ENCODE measurements at places on chromosomes 3 and 15. TPM values are rescaled to one million over a fixed set of nuclear protein-coding genes. Genes with fewer than 3 reads are reported as not detected.

Gene FSD2
- total RNA-seq, result 0.05 TPM

Gene LMAN1L
- 219 TPM for total RNA-seq

Gene UBA3
- 45.5 TPM for total RNA-seq

GRCh38 chr3:9721015-9721699 is 10.4 kb upstream of the BRPF1 start:
- no peak overlapping the region for H3K27ac ChIP-seq
- H3K36me3 ChIP-seq, result no peaks in the 10 kb centered on the region
- DNase-seq, result no peak
- H3K27me3 ChIP-seq, result no peaks in the 10 kb centered on the region

DNA sequence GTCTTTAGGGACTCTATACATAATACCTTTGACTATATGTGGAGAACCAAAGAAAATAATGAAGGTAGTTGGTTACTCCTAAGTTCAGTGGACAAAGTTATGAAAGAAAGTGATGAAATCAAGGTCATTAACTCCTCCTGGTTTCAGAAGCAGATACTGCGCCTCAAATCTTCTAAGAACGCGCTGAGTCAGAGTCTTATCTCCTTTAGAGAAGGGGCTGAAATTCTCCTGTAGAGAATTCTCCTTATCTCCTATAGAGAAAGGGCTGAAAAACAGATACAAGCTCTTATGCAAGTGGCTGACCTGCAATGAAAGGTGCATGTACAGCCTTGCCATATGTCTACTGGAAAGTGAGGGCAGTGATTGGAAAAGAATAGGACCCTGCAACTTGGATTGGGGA is 824.2 kb downstream of the NSUN3 start:
- H3K36me3 ChIP-seq, result no peaks in the 10 kb centered on the region
- H3K27ac ChIP-seq, result no peak overlapping the region
- no peak overlapping the region for H3K4me3 ChIP-seq

- H3K27ac ChIP-seq, result no peak overlapping the region
- no peaks in the 10 kb centered on the region for H3K4me1 ChIP-seq
- DNase-seq, result peak; percentile 70
Measured at GRCh38 chr3:100590114-100590839, 19.1 kb upstream of the ADGRG7 start.

- no peak for DNase-seq
- no peaks in the 10 kb centered on the region for H3K4me1 ChIP-seq
- H3K36me3 ChIP-seq, result no peaks in the 10 kb centered on the region
- no peak overlapping the region for H3K27ac ChIP-seq
Measured at GRCh38 chr3:161028555-161029153, 76.5 kb downstream of the B3GALNT1 start.

DNA sequence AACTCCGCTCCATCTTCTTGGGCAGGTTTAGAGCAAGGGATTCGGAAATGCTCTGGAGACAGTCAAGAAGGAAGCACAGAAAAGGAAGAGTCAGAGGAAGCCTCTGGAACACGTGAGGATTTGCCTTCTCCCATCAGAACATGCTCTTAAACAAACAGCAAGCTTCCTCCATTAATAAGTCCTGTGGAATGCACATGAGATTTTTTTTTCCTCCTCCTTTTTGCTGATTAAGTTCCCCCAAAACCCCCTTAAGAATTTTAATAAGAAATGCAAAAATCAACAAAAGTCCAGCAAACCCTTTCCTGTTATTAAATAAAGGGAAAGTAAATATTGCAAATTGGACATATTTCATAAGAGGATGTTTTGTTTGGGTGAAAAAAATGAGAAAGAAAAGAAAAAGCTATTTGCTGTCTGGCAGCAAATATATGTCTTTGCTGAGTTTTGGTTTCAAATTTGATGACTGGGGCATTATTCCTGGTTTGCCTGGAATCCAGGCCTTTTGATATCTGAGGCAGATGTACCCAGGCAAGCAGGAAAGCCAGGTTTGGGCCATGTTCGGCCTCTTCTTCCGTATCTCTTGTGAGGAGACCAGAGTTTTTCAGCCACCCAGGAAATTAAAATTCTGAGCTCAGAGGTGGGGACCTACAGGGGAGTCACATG is 7.9 kb upstream of the TSEN2 start:
- no peak for DNase-seq
- H3K27ac ChIP-seq, result no peak overlapping the region
- H3K4me1 ChIP-seq, result no peaks in the 10 kb centered on the region
- H3K27me3 ChIP-seq, result no peaks in the 10 kb centered on the region
- H3K36me3 ChIP-seq, result no peaks in the 10 kb centered on the region
- H3K4me3 ChIP-seq, result no peak overlapping the region

DNA sequence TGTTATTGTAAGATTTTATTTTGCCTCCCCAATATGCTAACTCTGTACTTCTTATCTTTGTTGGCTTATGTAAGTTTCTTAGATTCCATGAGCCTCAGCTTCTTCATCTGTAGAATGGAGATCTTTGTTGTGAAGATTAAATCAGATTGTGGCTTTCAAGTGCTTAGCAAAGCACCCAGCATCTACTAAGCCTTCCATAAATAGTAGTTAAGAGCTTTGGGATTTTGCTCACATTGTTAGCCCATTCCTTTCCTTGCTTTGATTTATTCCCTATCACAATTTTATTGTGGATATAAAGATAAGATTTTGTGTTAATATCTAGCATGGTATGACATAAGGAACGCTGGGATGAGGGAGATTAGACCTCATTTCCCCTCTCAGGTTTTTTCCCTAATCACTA is 501.4 kb downstream of the PYDC2 start:
- H3K4me3 ChIP-seq, result no peak overlapping the region

GRCh38 chr3:132456136-132456535 is 38.8 kb downstream of the DNAJC13 start:
- no peaks in the 10 kb centered on the region for H3K4me1 ChIP-seq
- DNase-seq, result no peak
- no peak overlapping the region for H3K4me3 ChIP-seq
- H3K36me3 ChIP-seq, result no peaks in the 10 kb centered on the region
- H3K27ac ChIP-seq, result no peak overlapping the region

GRCh38 chr15:97837896-97838295 is 122.6 kb upstream of the ARRDC4 start:
- H3K27ac ChIP-seq, result no peak overlapping the region
- H3K4me3 ChIP-seq, result no peak overlapping the region
- no peaks in the 10 kb centered on the region for H3K36me3 ChIP-seq
- no peaks in the 10 kb centered on the region for H3K4me1 ChIP-seq

DNA sequence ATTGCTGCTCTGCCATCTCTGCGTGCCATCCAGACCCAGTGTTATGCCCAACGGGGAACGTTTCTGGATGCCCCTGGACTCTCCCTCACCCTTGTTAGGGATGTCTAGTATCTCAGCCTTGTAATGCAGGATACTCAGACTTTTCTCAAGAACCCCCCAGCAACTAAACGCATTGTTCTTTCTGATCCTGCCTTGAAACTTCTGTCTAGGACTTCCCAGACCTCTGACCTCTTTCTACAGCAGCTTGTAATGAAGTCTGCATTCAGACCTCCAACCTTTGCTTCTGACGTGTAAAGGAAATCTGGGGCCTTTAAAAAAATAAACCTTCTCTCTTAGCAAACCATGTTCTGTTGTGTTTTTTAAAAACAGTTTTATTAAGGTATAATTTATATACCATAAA is 139.5 kb downstream of the KCNAB1 start:
- no peaks in the 10 kb centered on the region for H3K4me1 ChIP-seq
- H3K4me3 ChIP-seq, result no peak overlapping the region
- DNase-seq, result no peak
- H3K27ac ChIP-seq, result no peak overlapping the region

DNA sequence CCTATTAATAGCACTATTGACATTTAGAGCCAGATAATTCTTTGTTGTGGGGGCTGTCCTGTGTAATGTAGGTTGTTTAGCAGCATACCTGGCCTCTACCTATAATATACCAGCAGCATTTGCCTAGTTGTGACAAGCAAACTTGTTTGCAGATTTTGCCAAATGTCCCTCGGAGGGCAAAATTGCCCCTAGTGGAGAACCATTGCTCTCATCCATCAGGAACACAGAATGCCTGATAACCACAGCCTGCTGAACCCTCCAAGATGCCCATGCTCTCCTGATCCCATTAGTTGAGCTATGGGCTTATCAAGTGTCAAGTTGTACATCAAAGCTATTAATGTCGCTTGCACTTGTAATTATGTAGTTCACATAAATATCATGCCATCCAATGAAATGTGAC is 15.0 kb upstream of the KBTBD8 start:
- no peak for DNase-seq
- H3K27ac ChIP-seq, result no peak overlapping the region
- H3K36me3 ChIP-seq, result no peaks in the 10 kb centered on the region

- H3K27ac ChIP-seq, result no peak overlapping the region
- H3K4me3 ChIP-seq, result no peak overlapping the region
- no peaks in the 10 kb centered on the region for H3K4me1 ChIP-seq
- H3K27me3 ChIP-seq, result no peaks in the 10 kb centered on the region
- H3K36me3 ChIP-seq, result no peaks in the 10 kb centered on the region
- no peak for DNase-seq
Measured at GRCh38 chr3:9133656-9134055, 115.8 kb downstream of the SRGAP3 start.

DNA sequence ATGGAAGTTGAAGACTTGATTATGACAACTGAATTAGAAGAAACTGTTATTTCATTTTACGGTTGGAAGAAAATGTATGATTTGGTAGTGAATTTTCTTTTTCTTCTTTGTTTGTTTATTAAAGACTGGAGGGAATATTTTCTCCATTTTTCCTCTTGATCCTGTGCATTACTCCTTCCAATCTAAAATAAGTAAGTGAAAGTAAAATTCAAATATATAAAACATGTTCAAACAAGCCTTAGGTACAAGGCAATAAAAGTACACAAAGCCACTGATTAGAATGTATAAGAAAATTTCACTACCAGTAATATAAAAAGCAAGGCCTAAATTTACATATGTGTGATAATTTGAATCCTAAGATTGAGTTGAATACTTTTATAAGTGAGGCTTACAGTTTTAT is 181.2 kb upstream of the MME start:
- H3K27ac ChIP-seq, result no peak overlapping the region
- no peak overlapping the region for H3K4me3 ChIP-seq
- no peaks in the 10 kb centered on the region for H3K27me3 ChIP-seq
- no peak for DNase-seq
- H3K4me1 ChIP-seq, result no peaks in the 10 kb centered on the region
- no peaks in the 10 kb centered on the region for H3K36me3 ChIP-seq

GRCh38 chr15:60745469-60746061 is 266.6 kb upstream of the ICE2 start:
- H3K4me1 ChIP-seq, result no peaks in the 10 kb centered on the region
- H3K4me3 ChIP-seq, result no peak overlapping the region
- H3K27me3 ChIP-seq, result no peaks in the 10 kb centered on the region
- H3K27ac ChIP-seq, result no peak overlapping the region
- no peaks in the 10 kb centered on the region for H3K36me3 ChIP-seq

GRCh38 chr3:65101450-65101849 is 413.6 kb upstream of the ADAMTS9 start:
- no peak for DNase-seq
- no peaks in the 10 kb centered on the region for H3K27me3 ChIP-seq
- no peak overlapping the region for H3K27ac ChIP-seq

GRCh38 chr3:77373619-77374018 is 333.7 kb downstream of the ROBO2 start:
- H3K4me1 ChIP-seq, result no peaks in the 10 kb centered on the region
- H3K36me3 ChIP-seq, result no peaks in the 10 kb centered on the region
- no peak overlapping the region for H3K4me3 ChIP-seq

- no peak overlapping the region for H3K27ac ChIP-seq
- no peak overlapping the region for H3K4me3 ChIP-seq
- no peak for DNase-seq
- H3K36me3 ChIP-seq, result no peaks in the 10 kb centered on the region
- H3K27me3 ChIP-seq, result no peaks in the 10 kb centered on the region
Measured at GRCh38 chr3:138806376-138807080, 28.2 kb downstream of the PIK3CB start.

GRCh38 chr3:128553560-128553959 is 60.6 kb upstream of the GATA2 start:
- H3K27ac ChIP-seq, result no peak overlapping the region
- H3K4me1 ChIP-seq, result no peaks in the 10 kb centered on the region
- no peaks in the 10 kb centered on the region for H3K36me3 ChIP-seq
- DNase-seq, result no peak
- H3K27me3 ChIP-seq, result no peaks in the 10 kb centered on the region

DNA sequence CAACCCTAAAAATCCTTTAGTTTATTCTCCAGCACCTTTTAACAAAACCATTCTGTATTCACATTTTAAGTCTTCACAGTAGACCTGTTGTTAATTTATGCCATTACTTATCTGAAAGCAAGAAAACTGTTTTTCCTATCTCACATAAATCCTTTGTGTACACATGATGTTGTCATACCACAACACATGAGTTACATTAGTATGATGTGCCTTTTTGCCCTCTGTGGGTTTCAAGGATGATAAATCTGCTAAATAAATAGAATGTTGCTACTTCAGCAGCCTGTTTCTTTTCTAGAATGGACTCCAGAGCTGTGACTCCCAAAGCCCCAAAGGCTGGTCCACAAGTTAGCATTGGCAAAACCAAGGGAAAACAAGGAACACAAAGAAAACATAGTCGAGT is 151.6 kb downstream of the SERPINI1 start:
- DNase-seq, result no peak
- H3K27me3 ChIP-seq, result no peaks in the 10 kb centered on the region
- no peaks in the 10 kb centered on the region for H3K36me3 ChIP-seq
- H3K4me3 ChIP-seq, result no peak overlapping the region
- H3K4me1 ChIP-seq, result no peaks in the 10 kb centered on the region

DNA sequence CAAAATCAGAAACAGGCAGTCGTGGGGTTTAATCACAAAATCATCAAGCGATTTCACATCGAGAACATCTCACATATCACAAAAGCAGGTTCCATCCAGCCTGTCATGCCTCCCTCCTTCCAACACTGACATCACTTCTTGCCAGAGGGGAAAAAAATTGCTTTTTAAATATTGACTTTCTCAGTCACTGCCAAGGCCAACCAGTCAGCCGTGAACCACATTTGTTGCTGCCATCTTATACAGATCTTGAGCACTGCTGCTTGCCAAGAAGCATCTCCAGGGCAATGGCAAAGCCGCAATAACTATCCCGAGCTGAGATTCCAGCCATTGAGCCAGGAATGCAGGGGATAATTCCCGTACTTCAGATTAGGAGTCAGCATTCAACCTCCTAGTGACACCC is 174.6 kb downstream of the ANXA2 start:
- H3K27ac ChIP-seq, result peak overlapping the region; percentile 32
- peak; percentile 63 for DNase-seq
- H3K36me3 ChIP-seq, result no peaks in the 10 kb centered on the region
- no peaks in the 10 kb centered on the region for H3K4me1 ChIP-seq

Measured in prostate gland (tissue), 2 donors.